ENCODE measurements at places on chromosomes 13 and 19. TPM values are rescaled to one million over a fixed set of nuclear protein-coding genes. Genes with fewer than 3 reads are reported as not detected.

HSD17B14 gene
- 12.8 TPM for total RNA-seq

TMEM255B gene
- 6.0 TPM for total RNA-seq

- DNase-seq: peak; percentile 9
Observed at GRCh38 chr13:101416181-101417042, at the start of gene NALCN. Gene NALCN (minus strand): TSS chr13:101416508. CDS start chr13:101399126, 17,382 bp downstream.

- DNase-seq: no peak
Observed at GRCh38 chr13:40186626-40187323, 479.7 kb downstream of the FOXO1 start.

GRCh38 chr19:42199440-42200115 lies 17.9 kb downstream of the DEDD2 start:
- DNase-seq: no peak

GRCh38 chr13:53010374-53011105 lies 18.1 kb upstream of the OLFM4 start:
- no peak for DNase-seq
